ENCODE measurements at places on chromosomes 3 and 15.

- no peak for DNase-seq
These were observed 226.3 kb upstream of the ARHGEF26 start for GRCh38 chr3:153894857-153895256.

DNA sequence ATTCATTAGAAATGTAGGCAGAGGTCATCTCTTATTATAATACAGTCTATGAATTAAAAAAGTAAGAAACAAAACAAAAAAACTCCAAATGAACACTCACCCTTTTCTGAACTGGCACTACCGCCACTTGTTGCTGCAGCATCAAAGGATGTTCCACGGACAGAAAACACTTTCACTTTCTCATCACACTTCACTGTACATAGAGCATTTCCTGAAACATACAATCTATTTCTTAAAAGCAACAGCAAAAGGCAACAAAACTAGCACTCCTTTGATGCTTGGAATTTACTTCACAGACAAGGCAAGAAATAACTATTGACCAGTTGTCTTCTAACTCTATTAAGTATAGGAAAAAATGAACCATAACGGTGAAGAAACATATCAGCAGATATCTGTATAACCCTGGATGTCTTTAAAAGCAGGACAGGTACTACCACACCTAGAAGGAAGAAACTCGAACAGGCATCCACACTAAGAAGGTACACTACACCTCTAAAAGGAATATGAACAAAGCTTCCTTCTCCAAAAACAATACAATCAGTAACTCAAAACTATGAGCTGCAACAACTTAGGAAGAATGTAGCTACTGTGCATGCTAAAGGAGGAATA lies 24.9 kb downstream of the ETFA start:
- DNase-seq: no peak

GRCh38 chr15:33157371-33158037 lies 37.0 kb downstream of the FMN1 start:
- DNase-seq: no peak

GRCh38 chr15:26888761-26889160 lies 21.9 kb downstream of the GABRA5 start:
- no peak for DNase-seq

- DNase-seq: no peak
These were observed 221.2 kb downstream of the THRB start for GRCh38 chr3:24273491-24273890.

- no peak for DNase-seq
These were observed 60.6 kb downstream of the ST6GAL1 start for GRCh38 chr3:186990878-186991308.

GRCh38 chr15:27514526-27514925 lies 543.5 kb downstream of the GABRG3 start:
- no peak for DNase-seq

- DNase-seq: no peak
These were observed 5.7 kb downstream of the PTH1R start for GRCh38 chr3:46883054-46883829.

DNA sequence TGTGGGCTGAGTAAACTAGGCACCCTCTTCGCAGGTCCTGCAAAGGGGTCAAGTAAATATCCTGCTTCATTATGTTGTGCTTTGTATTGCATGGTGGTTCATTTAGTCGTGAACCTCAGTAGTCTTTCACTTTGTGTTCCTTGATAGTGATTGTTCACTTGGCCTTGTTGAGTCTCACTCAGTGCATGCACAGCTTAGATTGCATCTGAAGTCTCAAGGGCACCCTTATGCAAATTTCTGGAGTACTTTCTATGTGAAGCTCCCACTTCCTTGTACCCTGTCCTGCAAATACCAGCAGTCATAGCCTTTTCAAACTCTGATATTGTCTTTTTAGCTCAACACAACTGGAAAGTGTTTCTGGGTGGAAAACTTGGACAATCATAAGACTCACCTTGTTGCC lies 519.2 kb downstream of the NAALADL2 start:
- DNase-seq: no peak

DNA sequence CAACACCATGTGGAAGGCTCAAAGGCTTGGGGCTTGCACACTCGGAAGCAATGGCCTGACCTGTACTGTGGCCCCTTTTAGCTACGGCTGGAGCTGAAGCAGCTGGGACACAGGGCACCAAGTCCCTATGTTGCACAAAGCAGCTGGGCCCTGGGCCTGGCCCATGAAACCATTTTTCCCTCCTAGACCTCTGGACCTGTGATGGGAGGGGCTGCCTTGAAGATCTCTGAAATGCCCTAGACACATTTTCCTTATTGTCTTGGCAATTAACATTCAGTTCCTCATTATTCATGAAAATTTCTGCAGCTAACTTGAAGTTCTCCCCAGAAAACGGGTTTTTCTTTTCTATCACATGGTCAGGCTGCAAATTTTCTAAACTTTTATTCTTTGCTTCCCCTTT lies 85.6 kb upstream of the ALDH1A3 start:
- no peak for DNase-seq

GRCh38 chr3:146523531-146523930 lies 20.9 kb downstream of the PLSCR1 start:
- DNase-seq: no peak

- DNase-seq: no peak
These were observed 799.9 kb downstream of the AGBL1 start for GRCh38 chr15:86879250-86880229.

Data from NCI-H2081 treated with DMSO at 0.1 percent for 48 hours (cell line).